ENCODE measurements at places on chromosomes 2 and 18.

GRCh38 chr2:64537991-64538390 lies 13.9 kb downstream of the AFTPH start:
- no peak for DNase-seq

DNA sequence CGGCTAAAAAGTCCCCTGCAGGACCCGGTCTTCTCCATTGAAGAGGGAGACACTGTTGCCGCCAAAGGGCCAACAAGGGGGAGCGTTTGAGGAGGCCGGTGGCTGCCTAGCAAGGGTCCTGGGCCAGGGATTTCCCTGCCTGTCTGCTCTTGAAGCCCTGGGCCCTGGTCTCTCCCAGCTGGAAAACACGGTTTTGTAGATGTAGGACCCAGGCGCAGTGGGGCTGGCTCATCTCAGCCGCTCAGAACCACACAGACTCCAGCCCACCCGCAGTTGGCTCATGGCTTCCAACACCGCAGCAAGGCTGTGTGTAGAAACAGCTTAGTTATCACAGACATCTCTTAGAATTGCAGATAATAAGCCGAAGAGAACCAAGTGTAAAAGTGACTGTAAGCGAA lies 57.1 kb upstream of the TWIST2 start:
- no peak for DNase-seq

- no peak for DNase-seq
Measured at GRCh38 chr18:54277899-54278298, 8.6 kb downstream of the POLI start.

- no peak for DNase-seq
Measured at GRCh38 chr2:219634171-219634940, 6.9 kb downstream of the SLC4A3 start.

- DNase-seq, result peak; percentile 77
Measured at GRCh38 chr2:239275044-239275685, 125.7 kb downstream of the HDAC4 start.

DNA sequence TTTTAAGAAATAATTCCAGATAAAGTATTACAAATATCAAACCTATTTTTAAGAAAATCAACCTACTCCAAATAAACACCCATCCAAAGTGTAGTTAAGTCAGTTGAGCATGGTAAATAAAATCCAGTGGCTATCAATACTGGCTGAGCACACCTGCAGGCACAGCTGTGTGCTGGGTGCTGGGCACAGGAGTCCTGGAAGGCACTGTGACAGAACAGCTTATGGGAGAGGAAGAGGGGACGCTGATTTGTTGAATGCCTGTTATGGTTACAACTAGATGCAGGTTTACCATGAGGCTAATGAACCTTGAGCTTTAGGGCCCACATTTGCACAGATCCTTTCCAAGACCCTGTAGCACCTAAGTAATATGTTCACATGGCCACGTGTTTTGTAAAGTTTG lies 202.7 kb downstream of the MTX2 start:
- DNase-seq, result no peak

GRCh38 chr2:108182489-108182888 lies 57.3 kb upstream of the SULT1C3 start:
- DNase-seq, result no peak

DNA sequence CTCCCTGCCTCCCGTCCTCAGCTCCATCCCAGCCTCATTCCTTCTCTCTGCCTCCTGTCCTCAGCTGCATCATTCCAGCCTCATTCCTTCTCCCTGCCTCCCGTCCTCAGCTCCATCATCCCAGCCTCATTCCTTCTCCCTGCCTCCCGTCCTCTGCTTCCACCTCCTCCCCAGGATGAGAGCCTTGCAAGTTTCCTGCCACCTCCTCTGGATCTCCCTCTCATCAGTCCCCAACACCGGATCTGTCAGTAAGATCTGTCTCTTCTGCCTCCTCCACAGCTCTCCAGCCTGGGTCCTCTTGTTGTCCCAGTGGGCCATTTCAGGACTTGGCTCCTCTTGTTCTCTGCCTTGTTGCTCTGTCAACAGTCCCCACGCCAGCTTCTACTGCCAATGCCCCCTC lies 130.9 kb downstream of the NDUFA10 start:
- DNase-seq, result no peak

GRCh38 chr2:71811157-71811556 lies 336.5 kb downstream of the CYP26B1 start:
- DNase-seq, result no peak

DNA sequence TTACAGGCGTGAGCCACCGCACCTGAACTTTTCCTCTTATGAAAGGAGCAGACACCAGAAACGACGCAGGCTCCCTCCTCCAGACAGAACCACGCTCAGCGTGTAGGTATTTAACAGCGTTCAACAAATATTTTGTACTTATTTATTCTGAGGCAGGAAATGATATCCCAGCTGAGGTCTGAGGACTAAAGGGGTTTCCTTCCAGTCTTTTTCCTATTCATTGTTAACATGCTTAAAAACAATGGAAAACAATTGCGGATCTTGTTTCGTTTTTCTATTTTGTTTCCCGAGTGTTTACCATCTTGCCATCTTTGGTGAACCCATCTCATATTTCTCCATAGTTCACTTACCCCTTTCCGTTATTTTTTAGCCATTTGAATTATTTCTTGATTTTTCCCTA lies 43.7 kb upstream of the FOSL2 start:
- no peak for DNase-seq

DNA sequence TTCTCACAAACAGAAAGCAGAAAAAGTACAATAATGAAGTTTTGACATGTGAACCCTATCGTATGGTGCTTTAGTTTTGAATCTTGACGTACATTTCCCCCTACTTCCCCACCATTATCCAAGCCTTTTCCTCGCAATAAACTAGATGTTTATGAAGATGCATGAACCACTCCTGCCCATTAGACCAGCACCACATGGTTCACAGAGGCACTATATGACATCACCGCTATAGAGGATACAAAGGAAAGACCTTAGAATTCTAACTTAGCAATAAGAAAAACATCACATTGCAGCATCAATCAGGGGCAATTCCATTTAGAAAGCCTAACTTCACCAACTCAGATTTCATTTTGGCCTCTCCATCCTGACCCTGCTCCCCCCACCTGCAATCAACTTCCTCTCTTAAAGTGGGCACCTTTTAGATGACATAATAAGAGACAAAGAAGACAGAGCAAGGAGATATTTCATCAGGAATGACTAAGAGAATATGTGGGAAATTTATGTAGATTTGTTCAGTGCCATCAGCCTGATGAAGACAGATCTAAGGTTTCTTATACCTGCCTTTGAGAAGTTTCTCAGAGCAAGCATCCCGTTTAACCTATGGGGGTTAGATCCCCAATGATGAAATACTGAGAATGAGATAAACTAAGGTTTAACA lies 124.9 kb downstream of the PIGN start:
- no peak for DNase-seq

Measured in activated effector memory CD4-positive, alpha-beta T cell treated with Interleukin-2 at 50 U/mL for 16 hours (primary cell).